Choroid plexus epithelial cell (primary cell): ENCODE measurements at places on chromosomes 3 and 15.

- peak; percentile 86 for DNase-seq
Measured at GRCh38 chr3:69838217-69838616, 99.0 kb downstream of the MITF start.

DNA sequence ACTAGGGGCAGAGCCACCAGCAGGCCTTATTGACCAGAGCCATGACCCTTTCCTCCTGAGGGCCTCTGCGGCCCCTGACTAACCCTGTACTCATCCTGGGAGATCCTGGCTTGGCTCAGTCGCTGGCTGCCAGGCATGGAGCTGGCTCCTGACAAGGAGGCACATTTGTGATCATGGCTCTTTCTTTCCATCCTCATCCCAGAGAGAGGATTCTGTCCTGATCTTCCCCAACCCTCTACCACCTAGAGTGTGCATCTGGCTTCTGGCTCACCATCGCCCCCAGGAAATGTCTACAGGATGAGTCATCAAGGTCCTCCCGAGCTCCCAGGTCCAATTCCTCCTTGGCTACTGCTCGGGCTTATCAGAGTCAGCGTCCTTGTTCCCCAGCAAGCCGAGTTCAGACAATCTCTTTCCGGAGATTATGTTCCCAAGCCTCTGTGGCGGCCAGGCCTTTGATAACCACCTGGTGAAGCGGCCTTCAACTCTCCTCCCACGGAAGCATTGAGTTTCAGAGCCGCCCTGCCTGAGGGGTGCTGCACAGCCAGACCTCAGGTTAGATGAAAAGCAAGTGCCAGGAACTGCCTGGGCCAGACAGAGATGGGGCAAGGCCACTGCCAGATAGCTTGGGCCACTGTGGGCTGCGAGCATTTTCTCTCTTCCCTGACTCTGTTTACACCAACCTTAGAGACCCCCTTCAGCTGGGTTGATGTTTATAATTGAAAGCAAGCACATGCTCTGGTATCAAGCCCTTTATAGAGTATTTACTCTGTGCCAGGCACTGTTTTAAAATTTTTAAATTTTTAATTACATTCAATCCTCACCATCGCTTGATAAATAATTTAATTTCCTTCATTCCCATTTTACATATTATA is 44.3 kb upstream of the MRPS22 start:
- peak; percentile 65 for DNase-seq

- peak; percentile 31 for DNase-seq
Measured at GRCh38 chr3:149435996-149436885, 38.3 kb upstream of the TM4SF4 start.

GRCh38 chr3:127671523-127672428 is 976 bp upstream of the ABTB1 start:
- no peak for DNase-seq

DNA sequence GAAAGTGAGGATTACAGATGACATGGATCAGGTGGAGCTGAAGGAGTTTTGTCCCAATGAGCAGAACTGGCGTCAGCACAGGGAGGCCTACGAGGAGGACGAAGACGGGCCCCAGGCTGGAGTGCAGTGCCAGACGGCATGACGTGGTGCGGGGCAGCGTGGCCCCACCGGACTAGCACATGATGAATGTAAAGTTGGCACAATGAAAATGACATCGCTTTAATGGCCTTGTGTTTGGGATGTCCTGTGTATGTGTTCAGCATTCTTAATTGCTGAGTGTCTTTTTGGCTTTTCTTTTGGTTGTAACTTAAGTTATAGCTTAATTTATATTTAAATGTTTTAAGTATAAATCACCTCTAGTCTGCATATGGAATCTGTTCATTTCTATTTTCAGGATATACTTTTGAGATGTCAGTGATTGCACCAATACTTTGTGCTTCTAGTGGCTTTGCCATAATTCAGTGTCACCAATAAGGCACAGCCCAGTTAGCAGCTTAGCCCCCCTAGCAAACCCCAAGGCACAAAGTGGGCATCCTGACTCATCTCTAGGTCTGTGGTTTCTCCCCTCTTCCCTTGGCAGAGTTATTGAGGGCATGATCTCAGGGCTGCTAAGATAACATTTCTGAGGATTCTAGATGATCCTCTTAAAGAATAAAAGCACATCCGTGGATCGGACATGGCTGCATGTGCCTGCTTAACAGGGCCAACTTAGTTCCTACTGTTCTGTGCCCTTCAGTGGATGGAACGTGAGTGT is 16.1 kb downstream of the DNAJA4 start:
- no peak for DNase-seq

- peak; percentile 29 for DNase-seq
Measured at GRCh38 chr15:35442742-35443141, 103.2 kb downstream of the DPH6 start.

DNA sequence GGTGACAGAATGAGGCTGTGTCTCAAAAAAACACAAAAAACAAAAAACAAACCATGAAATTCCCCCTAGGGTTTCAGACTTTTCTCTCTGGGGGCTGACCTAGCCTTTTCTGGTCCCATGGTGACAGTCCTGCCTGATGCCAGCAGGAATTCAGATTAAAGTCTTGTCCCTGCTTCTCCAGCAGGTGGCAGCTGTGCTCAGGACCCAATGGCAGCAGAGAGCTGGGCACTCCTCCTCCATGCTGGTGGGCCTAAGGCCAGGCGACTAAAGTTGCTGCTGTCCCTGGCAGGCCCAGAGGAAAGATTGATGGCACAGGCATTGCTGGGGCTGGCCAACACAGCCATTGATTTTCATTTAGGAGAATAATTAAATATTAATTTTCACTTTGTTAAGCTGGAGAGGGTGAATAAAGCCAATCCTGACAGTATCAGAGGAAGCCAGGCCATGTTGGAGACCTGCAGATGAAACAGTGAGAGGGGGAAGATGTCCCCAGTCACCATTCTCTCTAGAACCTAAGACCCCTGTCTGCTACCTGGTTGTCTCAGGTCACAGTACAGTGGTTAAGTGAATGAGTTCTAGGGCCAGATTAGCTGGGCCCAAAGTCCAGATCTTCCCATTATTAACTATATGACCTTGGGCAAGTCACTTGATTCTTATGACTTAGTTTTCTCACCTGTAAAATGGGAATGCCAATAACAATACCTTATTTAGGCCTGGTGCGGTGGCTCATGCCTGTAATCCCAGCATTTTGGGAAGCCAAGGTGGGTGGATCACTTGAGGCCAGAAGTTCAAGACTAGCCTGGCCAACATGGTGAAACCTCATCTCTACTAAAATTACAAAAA is 7.1 kb downstream of the CELF6 start:
- peak; percentile 77 for DNase-seq

DNA sequence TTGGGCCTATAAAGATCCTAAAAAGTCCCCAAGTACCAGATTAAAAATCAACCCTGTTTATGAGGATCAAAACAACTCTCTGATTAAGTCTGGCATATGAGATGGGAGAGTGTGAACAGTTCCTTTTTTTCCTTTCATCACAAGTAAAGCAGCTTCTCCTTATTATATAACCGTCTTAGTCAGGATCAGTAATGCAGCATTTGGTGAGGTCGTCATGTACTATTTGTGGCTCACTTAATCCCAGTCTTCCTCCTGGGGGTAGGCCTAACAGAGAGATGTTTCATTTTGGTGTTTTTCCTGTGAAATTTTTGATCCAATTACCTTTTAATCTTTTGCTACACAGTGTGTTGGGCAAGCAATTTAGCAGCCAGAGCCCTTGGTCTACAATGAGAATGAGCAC is 333.1 kb upstream of the KCNMB2 start:
- no peak for DNase-seq

- DNase-seq, result peak; percentile 93
Measured at GRCh38 chr3:27533718-27534573, 49.8 kb upstream of the SLC4A7 start.

- no peak for DNase-seq
Measured at GRCh38 chr3:160105907-160106584, 117.4 kb downstream of the IL12A start.

DNA sequence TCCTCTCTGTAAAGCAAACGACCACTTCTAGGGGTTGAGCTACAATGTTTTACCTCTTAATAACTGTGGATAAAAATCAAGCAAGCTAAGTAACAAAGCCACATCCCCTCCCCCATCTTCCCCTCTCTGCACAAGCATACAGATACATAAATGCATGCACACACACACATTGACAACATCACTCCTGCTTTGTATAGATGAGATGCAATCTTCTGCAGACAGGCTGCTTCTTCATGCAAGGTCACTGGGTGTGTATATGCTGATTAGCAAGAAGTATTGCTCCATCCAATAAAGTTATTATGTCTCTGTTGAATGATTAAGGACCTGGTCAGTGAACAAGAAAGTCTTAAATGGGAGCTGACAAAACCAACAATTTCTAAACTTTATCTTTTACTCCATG is 8.8 kb upstream of the ATP11B start:
- DNase-seq, result no peak

DNA sequence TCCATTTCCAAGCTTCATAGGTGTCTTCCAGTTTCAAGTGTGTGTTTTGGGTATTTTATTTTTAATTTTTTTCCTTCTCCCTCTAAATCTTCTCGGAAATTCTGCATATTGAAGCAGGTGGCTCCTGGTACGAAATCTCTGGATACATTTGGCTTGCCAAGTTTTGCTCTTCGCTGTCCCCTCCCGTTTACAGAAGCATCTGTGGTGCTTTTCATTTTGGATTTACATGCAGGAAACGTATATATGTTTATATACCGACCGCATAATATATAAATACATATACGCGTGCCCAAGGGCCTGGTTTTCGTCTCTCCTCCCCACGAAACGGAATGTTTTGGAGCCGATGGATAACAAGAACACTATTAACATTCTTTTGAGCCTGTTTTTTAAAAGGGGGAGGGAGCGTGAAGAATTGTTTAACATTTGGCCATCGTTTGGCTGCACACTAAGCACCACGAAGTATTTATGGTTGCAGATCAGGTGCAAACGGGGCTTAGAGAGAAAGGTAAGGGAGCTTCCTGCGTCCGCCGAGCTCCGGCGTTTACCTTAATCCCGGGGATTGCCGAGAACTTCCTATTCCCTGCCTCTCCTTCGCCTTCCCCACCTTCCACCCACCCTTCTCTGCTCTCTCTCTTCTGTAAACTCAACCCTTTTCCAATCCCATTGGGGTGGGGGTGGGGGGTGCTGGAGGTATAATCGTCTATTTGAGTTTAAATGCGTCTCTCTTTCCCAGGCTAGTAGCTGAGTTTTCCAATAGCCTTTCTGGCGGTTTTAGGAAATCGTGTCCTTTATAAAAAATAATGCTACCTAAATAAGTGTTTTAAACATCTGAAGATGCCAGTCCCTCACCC is 1.1 kb upstream of the NLGN1 start:
- no peak for DNase-seq

DNA sequence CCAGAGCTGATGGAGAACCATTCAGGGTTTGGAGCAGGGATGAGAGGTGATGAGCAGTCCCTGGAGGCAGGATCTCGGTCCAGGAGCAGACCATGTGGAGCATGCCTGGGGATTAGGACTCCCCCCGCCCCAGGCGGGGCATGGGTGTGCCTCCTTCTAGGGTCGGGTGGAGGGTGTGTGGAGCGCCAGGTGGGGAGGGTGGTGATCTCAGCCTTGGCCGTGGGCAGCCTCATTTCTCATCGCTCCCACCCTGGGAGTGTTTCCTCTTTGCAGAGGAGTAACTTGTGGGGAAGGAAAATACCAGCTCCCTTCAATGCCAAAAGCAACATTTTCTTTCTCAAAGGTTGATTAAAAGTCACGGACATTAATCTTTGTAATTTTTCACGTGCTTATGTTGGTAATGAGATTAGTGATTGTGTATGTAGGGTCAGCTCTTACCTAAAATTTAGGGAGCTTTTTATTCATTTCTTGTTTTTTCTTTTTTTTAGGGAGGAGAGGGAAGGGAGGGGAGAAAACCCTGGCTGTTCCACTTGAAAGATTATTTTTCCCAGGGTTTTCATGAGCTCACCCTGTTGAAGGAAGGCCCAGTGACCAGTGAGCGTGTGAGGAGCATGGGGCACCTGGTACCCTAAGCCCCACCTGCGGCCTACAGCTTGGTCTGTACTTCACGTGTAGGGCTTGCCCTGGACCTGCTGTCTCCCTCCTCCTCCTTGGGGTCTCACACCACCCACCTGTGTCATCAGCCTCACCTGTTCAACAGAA is 11.0 kb downstream of the FBLN2 start:
- no peak for DNase-seq

GRCh38 chr3:7371693-7372572 is 511.0 kb downstream of the GRM7 start:
- DNase-seq, result no peak

DNA sequence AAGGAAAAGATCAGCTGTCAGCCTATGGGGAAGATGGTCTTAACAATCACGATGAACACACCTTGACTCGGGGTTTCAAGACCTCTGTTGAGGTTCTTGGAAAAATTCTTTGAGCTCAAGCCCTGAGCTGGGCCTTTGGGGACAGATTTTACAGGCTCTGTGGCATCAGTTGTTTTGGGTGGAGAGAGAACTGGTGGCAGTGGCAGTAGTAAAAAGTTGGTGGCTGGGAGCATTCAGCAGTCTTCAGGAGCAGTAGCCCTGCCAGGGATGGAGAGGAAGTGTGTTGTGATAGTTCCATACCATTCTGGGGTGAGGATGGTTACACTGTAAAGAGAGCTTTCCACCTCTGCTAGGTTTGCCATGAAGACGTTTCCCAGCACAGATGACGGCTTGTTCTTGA is 4.9 kb upstream of the KY start:
- no peak for DNase-seq

- DNase-seq, result peak; percentile 49
Measured at GRCh38 chr3:152413240-152413639, 144.5 kb downstream of the MBNL1 start.

DNA sequence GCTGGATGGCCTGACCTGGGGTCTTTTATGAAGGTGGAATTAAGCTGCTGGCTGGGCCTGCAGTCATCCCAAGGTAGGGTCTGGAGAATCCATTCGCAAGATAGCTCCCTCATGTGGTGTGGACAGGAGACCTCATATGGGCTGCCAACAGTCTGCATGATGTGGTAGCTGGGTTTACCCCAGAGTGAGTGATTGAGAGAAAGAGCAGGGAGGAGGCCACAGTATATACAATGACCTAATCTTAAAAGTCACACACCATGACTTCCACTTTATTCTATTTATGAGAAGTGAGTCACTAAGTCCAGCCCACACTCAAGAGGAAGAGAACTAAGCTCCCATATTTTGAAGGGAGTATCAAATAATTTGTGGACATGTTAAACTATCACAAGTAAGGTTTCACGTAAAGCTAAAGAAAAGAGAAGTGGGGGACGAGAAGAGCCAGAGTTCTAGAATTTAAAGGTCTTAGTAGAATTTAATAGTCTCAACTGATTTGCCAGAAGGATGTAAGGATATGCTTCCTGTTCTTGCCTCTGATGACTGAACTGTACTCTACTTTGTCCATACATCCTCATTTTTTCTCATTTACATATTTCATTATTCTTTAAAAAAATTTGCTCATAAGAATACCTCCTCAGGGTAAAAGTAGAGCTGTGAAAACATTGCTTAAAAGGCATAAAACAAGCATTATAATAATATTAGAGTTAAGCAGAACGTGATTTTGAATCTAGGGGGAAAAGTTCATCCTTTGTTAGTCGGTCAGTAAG is 184.4 kb downstream of the PEX5L start:
- DNase-seq, result peak; percentile 50

GRCh38 chr3:172517859-172518466 is 5.3 kb downstream of the TNFSF10 start:
- DNase-seq, result no peak

DNA sequence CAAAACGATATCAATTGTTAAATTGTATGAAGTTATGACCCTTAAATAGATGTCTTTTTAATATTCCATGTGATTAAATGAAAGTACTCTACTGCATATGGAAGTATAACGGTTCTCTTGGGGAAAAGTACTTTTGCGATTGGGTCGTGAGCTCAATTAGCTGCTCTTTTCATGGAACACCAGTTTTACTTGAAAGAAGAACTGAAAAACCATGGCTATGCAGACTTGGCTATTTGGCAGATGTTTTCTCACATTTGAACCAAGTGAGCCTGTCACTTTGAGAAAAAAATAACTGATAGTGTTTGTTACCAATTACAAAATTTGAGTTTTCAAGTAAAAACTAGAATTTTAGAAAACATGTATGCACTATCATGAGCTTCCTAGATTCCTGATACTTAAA is 5.9 kb upstream of the INAFM2 start:
- no peak for DNase-seq
